ENCODE measurements at places on chromosomes 7 and 10.

GRCh38 chr7:28749638-28750037, 208.5 kb downstream of the TRIL start:
- no peak for DNase-seq

DNA sequence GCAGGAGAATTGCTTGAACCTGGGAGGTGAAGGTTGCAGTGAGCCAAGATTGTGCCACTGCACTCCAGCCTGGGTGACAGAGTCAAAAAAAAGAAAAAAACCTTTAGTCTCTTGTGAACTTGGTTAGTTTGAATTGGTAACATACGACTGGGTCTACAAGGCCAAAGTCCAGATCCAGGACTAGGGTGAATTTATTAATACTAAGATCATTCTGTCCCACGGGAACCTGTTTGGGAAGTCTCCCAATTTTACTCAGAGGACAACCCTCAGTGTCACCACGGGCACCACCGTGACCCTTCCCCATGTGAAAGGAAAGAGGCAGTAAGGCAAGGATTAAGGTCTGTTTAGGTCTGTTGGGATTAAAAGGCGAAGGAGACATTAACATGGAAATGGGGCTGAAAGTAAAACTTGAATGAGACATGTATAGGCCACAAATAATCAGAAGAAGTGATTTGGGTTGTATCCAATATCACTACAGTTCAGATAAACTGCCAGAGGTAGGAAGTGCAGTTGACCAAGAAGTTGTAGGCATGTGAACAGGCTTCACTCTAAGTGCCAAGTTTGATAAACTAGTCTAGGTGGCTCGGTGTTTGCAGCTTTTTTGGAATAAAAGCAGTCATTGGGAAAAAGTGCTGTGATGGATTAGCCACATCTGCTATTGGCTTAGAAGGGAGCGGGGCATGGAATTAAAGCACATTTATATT, 30.7 kb downstream of the MYOF start:
- no peak for DNase-seq

GRCh38 chr7:36673703-36674102, 50.6 kb downstream of the AOAH start:
- DNase-seq: no peak

- DNase-seq: no peak
Observed at GRCh38 chr7:119283353-119283752, 989.6 kb upstream of the KCND2 start.

DNA sequence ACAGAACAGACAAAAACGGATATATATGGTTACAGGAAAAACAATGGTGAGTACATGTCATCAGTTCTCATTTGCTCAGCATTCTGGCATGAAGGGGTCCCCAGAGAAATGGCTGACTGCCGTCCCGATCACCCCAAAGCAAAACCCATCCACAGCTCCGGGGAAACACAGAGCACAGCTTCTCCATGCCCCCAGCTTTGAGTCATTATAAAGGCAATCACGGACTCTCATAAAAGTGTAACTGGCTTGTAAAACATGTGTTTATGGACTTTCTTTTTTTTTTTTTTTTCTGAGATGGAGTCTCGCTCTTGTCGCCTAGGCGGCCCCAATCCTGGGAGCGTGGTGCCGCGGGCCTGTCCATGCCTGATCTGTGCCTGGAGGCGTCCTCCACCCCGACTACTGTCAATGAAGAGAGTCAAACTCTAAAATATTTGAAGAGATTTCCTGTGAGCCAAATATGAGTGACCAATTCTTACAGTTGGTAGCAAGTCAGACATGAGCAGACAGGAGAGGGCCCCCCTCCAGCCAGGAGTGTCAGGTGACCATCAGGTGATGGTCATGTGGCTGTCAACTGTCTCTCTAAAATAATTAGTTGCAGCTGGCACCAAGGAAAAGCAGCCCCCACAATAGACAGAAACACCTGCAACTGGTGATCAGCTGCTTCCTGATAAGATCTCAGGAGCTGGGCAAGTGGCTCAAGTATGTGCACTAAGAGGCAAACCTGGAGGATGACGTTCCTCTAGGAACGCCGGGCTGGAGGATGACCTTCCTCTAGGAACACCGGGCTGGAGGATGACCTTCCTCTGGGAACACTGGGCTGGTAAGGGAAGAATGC, 21.7 kb upstream of the NOM1 start:
- DNase-seq: no peak

GRCh38 chr7:36205803-36206202, 52.7 kb downstream of the EEPD1 start:
- DNase-seq: no peak

GRCh38 chr7:36202398-36202797, 49.3 kb downstream of the EEPD1 start:
- no peak for DNase-seq

Data from stimulated activated CD4-positive, alpha-beta T cell treated with anti-CD3 and anti-CD28 coated beads, Interleukin-12 subunit alpha, Interleukin-12 subunit beta, amount 100 ng/mL, for 48 hours (primary cell).